IMR-90 (cell line): ENCODE measurements at places on chromosomes 5 and 9. TPM values are rescaled to one million over a fixed set of nuclear protein-coding genes. Genes with fewer than 3 reads are reported as not detected.

Gene CDKN2B-AS1
- polyA plus RNA-seq = 0.70 and 1.0 TPM in 2 replicates

Gene C1QTNF3
- polyA plus RNA-seq = 0.76 and 1.0 TPM in 2 replicates

DNA sequence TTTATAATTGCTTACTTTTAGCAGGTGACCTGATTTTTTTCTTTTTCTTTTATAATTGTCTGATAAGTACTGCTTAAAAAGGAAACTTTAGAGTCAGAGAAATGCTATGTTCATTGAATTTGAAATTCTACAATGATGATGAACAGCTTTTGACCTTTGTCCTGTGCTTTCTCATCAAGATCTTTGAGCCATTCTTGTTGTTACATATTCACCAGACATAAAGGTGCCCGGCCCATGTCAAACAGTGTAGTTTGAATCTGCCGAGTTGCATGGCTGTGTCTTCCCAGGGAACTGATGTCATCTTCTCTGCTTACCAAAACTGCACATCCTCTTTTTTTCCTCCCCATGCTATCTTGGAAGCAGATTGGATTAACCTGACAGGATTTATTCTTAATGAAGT, 163.6 kb downstream of the LRRC70 start:
- no peak for DNase-seq

DNA sequence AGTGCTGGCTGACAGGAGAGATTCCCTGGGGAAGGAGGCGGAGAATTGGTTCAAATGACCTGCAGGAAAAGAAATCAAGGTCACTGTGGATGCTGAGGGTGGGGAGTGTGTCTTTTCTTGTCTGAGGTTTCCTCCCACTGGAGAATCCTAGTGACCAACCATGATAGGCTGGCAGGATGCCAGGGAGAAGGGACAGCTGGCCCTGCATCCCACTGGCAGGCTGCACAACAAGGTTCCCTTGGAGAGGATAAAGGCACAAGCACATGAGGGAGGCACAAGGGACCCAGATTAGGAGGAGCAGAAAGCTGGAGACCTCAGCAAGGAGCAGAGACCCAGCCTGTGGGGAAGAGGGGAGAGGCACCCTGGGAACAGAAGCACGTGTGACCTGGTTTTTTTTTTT, 11.4 kb upstream of the ZDHHC12 start:
- no peak for DNase-seq

Gene PDE8B
- 0.03 TPM in 1 of 2 replicates, not detected in the other for polyA plus RNA-seq

Gene OR1J2
- not detected in 2 replicates for polyA plus RNA-seq

GRCh38 chr5:89967771-89968444, 441.6 kb downstream of the CETN3 start:
- DNase-seq = no peak

Gene ST8SIA4
- 0.01 and 0.02 TPM in 2 replicates for polyA plus RNA-seq

Gene ECPAS
- polyA plus RNA-seq = 17.2 and 20.1 TPM in 2 replicates

Gene TIMD4
- polyA plus RNA-seq = not detected in 2 replicates

Gene IL4
- polyA plus RNA-seq = not detected in 2 replicates

Gene CCDC183
- polyA plus RNA-seq = 0.29 and 0.44 TPM in 2 replicates

DNA sequence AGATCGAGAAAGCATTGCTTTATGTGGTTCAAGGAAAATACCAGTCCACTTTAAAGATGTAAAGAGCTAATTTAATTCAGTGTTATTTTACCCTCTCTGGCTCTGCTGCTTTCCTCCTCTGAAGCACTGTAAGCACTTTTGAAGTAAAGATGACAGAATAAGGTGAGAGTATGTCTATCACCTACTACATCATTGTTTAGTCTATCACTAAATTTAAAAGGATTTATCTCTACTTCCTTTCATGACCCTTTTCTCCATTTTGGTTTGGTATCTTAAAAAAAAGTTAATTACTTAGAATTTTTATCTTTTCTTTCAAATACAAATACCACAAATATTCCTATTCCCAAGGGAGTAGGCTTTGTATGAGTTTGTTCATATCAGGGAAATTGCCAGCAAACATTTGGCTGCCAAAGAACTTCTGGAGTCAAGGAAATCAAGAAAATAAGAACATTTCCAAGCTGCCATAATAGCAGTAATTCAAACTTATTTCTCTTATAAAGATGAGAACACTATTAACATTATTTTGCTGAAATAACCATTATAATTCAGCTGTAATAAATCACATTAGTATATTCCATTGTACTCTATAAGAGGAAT, 77.8 kb downstream of the SLC38A9 start:
- DNase-seq = peak; percentile 15

DNA sequence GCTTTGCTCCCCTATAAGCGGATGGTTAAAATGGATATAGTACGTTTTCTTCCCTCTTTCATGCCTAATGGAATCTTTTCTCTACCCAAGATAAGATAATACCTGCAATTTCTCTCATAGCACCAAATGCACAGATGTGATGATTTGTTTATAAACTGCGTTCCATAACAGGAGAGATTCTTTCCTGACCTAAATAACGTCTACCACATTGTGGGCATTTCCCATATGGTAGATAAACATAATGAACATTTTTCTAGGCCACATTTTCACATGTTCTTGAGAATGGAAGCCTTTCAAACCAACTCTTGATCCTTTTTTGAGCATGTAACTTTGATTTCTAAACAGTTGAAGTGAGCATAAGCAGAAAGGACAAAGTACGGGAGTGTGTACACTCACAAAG, 448.5 kb downstream of the CSNK1G3 start:
- no peak for DNase-seq

DNA sequence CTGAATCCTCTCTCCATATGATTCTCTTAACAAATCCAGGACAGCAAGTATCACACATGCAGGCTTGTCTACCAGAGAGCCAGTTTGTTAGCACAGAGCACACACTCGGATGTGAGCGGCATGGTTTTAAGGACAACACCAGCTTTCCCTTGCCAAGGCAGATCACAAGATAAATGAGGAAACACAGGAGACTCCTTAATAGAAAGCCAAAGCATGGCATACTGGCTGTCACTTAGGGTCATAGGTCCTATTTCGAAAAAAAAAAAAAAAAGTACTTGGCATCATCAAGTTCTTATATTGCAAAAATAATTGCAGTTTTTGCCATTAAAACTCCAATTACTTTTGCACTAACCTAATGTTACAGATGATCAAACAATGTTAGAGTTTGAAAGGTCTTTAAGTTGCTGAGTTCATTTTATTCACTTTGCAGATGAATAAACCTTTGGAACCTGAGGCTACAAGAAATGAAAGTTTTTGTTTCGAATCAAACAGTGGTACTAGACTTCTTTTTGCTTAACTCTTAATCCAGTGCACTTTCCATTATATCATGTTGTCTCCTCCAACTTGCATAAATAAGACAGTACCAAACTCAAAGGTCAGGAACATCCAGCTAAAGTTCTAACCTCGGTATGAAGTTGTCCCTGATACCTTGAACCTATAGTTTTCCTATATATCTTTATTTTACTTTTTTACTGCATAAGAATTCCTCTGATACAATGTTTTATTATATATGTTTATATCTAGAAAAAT, 138.5 kb downstream of the MPDZ start:
- DNase-seq = peak; percentile 5
